Posterior cingulate gyrus (tissue), 11 donors: ENCODE measurements at places on chromosomes 16 and 17.
A peak's percentile ranks its signal among the peaks of the same experiment; 100 is the strongest.

DNA sequence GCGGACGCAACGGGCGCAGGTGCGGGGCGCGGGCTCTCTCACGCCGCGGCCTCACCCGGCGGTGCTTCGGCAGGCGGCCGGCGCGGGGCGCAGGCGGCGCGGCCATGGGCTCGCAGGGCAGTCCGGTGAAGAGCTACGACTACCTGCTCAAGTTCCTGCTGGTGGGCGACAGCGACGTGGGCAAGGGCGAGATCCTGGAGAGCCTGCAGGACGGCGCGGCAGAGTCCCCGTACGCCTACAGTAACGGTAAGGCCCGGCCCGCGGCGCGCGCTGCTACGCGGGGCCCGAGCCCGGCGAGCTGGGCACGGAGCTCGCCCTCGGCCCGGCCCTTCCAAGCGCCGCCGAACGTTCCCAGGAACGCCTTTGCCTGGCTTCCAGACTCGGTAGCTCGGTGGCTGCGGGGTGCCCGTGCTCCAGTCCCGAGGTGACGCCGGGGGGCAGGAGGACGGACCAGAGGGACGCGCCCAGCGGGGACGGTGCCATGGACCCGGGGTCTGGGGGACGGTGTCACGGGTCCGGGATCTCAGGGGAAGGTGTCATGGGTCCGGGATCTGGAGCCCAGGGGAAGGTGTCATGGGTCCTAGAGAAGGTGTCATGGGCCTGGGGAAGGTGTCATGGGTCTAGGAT, 435 bp downstream of the RAB40C start:
- no peak for DNase-seq

DNA sequence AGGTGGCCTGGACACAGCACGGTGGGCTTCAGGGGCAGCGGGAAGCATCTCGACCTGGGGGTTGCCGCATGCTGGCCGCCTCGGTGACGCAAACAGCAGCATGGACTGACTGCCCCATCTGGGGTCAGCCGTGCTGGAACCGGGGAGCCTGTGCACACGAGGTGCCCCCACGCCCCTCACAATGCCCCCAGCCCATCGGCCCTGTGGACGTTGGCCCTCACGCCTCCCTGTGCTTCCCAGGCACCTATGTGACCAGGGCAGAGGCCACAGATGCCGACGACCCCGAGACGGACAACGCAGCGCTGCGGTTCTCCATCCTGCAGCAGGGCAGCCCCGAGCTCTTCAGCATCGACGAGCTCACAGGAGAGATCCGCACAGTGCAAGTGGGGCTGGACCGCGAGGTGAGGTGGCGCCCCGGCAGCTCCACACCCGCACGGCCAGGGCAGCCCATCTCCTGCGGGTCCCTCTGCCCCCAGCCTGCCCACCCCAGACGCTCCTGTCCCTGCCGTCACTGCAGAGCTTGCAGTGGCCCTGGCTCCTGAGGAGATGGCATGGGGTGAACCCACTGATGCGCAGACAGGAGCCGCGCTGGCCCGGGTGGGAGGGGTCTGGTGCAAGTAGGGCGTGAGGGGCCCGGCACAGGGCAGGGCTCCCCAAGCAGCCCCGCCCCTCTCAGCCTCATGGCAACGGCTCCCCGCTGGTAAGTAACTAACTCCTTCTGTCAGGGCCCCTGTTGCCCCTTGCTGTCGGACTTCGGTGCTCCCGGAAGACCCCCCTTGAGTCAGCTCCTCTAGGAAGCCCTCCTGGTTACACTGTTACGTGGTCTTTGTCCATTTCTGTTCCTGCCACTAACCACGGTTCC, 13.6 kb downstream of the CDH15 start:
- DNase-seq: no peak

GRCh38 chr17:44346064-44346844, 1.2 kb downstream of the GRN start:
- DNase-seq: no peak

GRCh38 chr17:28725166-28725659, 820 bp downstream of the TLCD1 start:
- DNase-seq: no peak

- no peak for DNase-seq
Measured at GRCh38 chr17:58329035-58329809, 627 bp upstream of the TSPOAP1 start.

DNA sequence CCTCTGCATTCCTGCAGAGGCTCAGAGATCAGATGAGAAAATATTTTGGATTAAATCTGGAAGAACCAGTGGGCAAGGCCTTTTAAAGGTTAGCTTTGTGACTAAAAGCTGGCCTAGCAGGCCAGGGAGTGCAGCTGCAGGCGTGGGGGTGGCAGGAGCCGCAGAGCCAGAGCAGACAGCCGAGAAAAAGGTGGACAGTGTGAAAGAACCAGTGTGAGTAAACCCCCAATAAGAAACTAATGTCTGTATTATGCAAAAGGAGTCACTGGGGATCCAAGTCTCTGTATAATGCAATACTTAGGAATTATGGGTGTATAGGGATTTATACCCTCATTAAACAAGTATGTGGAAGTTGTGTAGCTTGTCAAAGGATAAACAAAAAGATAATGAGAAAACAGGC, 21.4 kb upstream of the SPACA3 start:
- no peak for DNase-seq

DNA sequence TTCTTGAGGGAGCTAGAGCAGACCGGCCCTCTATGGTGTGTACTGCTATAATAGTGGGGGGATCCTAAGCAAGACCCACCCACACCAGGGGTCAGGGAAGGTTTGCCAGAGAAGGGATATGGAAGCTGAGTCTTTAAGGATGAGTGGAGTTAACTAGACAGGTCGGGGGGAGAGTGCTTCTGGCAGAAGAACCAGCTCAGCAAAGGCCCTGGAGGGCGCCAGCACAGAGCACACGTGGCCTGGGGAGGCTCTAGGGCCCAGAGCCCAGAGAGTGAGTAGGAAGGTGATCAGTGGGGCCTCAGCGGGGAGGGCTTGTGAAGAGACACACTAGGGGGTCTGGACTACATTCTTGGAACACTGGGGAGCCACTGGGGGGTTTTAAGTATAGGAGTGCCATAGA, 21.1 kb downstream of the NGFR start:
- peak; percentile 56 for DNase-seq
